ENCODE measurements at places on chromosomes 16 and 17. TPM values are rescaled to one million over a fixed set of nuclear protein-coding genes. Genes with fewer than 3 reads are reported as not detected.
A peak's percentile ranks its signal among the peaks of the same experiment; 100 is the strongest.

DNA sequence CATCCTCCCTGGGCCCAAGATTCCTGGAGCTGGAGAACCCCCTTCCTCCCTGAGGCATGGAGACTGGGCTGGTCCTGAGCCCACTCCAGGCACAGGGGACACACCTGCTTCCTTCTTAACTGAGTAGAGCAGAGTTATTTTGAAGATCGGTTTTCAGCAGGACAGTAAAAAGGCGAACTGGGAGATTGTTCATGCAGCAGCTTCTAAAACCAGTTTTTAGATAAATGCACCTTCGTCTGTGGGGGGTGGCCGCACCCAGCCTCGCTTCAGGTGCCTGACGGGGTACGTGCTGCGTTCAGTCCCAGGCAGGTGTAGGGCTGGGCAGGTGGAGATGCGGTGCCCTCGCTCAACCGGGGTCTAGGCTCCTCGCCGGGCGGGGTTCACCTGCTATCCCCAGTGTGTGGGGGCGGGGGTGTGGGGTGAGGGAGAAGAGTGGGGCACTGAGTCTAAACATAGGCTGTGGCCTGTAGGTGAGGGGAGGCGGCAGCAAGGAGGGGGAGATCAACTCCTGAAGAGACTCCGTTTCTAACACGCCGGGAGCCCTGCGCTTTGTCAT is 69.5 kb downstream of the JPH3 start:
- no peak for DNase-seq

- DNase-seq = no peak
These were observed 405.6 kb downstream of the PMP22 start for GRCh38 chr17:14859542-14859941.

DNA sequence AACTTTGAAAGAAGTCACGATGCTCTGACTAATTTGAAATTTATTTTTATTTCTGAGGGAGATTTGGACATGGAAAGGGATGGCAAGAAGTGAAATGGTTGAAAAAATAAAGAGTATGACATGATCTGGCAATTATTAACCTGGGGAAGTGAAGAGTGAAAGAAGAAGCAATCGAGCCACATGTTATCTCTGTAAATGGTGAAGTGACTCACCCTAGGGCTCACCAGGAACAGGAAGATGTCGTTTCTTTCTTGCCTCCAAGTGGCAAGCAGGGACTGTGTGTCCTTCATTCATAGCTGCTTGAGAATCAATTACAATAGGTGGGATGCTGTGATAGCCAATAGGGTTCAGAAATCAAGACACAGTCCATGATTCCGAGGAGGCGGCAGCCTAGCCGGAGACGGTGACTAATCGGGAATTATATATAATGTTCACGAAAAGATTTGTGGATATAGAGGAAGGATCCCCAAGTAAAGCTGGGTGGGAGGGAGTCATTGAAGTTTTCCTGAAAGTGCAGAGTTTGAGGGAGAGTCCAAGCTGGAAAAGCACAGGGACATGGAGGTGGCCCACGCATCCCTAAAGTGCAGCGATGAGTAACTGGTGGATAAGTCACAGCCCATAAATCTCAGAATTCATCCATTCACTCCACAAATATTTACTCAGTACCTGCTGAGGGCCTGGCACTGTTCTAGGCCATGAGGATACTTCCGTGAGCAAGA is 18.2 kb upstream of the KRT20 start:
- DNase-seq = no peak

GRCh38 chr16:74739275-74739674 is 35.3 kb downstream of the FA2H start:
- no peak for DNase-seq

- no peak for DNase-seq
These were observed 18.4 kb upstream of the RBBP6 start for GRCh38 chr16:24520983-24521382.

DNA sequence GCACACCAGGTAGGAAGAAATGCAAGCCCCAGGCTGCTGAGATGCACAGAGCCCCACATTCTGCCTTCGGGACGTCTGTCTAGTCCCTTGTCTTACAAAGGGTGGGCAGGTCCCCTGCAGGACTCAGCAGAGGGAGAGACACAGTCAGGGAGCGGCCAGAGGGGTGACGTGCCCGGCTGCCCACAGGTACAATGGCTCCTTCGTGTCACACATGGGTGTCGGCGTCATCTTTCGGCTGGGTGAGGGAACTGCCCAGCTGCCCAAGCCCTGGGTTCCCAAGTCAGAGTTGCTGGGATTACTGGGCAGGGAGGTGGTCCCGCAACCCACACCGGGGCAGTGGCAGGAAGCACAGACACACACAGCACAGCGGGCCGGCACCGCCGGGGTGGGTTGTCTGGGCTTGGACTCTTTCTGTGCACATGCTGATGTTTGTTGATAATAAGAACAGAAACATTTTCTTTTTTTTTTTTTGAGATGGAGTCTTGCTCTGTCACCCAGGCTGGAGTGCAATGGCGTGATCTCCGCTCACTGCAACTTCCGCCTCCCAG is 80.6 kb downstream of the JPH3 start:
- DNase-seq = no peak

DERL2 gene
- 55.1 TPM for total RNA-seq

CDH13 gene
- total RNA-seq = 7.5 TPM

KCTD5 gene
- total RNA-seq = 18.2 TPM

KRT9 gene
- not detected for total RNA-seq

DNA sequence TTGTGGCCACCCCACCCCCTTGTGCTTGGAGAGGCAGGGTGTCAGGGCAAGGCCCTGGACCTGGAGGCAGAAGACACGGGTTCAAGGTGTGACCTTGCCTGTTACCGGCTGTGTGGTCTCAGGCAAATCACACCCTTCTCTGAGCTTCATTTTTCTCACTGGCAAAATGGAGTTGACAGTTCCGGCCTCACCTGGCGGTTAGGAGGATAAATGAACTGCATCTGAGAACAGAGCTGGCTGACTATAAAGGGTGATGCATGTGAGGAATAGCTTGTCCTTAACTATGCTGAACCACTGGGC is 4.2 kb upstream of the MEOX1 start:
- no peak for DNase-seq

- DNase-seq = no peak
These were observed 141.8 kb downstream of the XYLT1 start for GRCh38 chr16:17328932-17329331.

- DNase-seq = no peak
These were observed 17.3 kb upstream of the ENDOV start for GRCh38 chr17:80397686-80398085.

GRCh38 chr17:13084420-13084819 is 66.6 kb upstream of the ELAC2 start:
- DNase-seq = no peak

AOC3 gene
- total RNA-seq = 61.7 TPM

GRCh38 chr16:85474621-85475217 is 138.4 kb upstream of the GSE1 start:
- DNase-seq = no peak

DNA sequence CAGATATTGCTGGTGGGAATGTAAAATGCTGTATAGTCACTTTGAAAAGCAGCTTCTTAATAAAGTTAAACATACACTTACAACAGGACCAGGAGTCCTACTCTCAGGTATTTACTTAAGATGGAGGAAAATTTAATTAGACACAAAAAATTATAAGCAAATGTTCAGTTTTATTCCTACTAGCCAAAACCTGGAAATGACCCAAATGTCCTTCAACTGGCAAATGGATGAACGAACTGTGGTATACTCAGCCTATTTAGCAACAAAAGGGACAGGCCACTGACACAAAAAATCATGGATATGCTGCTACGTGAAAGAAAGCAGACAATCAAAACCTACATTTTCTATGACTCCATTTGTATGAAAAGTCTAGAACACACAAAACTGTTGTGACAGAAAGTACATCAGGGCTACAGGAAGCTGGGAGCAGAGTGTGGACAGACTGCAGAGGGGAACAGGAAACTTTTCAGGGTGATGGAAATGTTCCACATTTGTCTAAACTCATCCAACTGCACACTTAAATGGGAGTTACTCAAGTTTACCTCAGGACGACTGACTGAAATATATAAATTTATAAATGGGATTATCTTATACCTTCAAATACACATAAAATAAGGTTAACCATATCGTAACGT is 49.3 kb upstream of the MNT start:
- no peak for DNase-seq

MC1R gene
- total RNA-seq = 5.8 TPM

DNA sequence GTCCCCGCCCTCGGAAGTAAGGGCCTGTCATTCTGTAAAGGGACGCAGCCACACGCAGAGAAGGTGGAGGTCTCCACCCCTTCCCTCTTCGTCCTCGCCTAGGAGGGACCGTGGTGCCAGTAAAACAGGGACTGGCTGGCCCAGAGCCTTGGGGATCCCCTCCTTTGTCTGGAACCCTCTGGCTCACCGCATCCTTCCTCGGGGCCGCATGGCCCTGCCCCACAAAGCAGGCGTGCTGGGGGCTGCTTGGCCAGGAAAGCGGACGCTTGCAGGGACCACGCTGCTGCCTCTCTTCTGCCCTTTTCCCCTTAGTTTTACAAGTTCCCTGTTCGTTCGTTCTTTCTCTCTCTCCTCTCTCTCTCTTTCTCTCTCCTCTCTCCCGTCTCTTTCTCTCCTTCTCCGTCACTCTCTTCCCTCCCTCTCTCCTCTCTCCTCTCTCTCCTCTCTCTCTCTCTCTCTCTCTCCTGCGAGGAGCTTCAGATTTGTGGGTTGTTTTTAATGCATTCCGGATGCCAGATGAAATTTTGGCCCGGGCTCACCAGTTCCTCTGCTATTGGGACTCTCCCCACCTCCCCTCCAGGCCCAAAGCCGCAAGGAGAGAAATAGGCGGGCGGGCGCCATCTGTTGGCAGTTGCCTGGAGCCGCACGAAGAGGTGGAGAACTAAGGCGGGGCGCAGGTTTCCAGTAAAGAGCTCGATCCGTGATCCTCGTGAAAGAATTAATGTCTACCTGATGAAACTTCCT is 35.1 kb upstream of the CDRT4 start:
- peak; percentile 97 for DNase-seq

FKBP10 gene
- 73.3 TPM for total RNA-seq

GRCh38 chr17:1737531-1738291 is 5.0 kb upstream of the SERPINF2 start:
- DNase-seq = no peak

TTC19 gene
- total RNA-seq = 32.9 TPM

DNA sequence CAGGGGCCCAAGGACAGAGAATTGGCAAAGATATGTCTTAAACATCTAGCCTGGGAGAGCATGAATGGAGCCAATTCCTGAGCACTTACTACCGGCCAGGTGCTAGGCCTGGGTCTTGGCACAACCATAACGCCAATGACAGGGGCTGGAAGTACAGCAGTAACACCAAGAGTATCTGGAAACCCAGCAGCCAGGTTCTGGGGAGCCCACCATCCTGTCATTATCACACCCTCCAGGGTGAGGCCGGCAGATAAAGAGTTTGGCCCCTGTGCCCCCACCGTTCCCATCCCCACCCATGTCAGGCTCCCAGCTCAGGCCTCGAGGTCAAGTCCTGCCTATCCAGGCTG is 508 bp upstream of the TMC8 start:
- peak; percentile 56 for DNase-seq

GRCh38 chr17:74987909-74988711 is 678 bp downstream of the CDR2L start:
- DNase-seq = peak; percentile 94

TNFRSF17 gene
- total RNA-seq = not detected

TSNAXIP1 gene
- 1.5 TPM for total RNA-seq

DNA sequence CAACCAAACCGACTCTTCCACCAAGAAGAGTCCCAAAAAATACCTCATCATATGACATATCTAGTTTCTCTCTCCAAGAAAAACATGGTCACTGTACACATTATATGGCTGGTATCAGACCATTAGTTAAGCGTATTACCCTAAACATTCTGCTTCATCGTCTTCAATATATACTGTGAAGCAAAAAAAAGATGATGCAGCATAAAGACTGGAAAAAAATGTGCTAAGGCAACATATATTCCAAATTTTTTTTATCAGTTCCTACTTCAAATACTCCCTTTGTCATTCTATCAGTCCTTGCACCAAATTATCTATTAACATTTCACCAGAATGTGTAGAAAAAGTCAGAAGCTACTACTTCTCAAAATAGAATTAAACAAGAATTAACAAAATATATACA is 42.9 kb downstream of the STX8 start:
- no peak for DNase-seq

GJC1 gene
- total RNA-seq = 7.9 TPM

DNA sequence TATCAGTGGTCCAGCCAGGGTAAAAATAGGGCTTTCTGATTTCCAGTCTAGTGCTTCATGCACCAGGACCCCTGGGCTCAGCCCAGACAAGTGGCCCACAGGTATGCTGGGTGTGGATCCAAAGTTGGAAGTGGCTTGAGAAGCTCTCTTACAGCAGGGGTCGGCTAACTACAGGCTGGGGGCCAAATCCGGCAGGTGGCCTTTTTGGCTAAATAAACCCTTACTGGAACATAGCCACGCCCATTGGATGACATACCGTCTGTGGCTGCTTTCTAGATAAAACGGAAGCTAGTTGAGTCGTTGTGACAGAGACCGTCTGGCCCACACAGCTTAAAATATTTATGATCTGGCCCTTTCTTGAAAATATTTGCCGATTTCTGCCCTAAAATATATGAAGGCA is 119.0 kb upstream of the CDC42EP4 start:
- DNase-seq = no peak

DNA sequence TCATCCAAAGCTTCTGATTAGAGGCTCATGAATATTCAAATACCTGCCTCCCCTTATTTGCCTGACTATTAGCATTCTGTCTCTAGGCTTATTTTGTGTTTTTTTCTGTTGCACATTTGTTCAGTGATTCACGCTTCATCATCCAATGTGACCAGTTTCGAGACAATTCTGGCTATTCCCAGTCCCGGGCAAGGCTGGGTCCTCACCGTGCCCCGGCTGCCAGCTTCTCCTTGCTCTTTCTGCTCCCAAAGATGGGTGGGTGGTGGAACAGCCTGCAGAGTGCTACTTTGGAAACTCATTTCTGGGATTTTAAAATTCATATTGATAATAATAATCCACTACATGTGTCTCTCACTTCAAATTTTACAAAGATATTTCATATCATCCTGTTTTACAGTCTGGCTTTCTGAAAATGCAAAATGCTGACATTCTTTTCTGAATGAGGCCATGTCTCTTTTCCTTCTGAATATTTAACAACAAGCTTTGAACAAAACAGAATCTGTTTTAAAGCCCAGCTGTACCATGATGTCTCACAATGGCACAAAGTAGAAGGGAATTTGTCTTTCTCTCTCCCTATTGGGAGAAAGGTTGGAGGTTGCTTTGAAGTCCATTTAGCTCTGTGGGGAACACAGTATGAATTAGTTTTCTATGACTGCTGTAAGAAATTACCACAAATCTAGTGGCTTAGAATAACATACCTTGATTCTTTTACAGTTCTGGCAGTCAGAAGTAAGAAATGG is 116.9 kb upstream of the CDH13 start:
- no peak for DNase-seq

GRCh38 chr17:2904135-2904534 is 107.9 kb downstream of the RAP1GAP2 start:
- no peak for DNase-seq

Measured in sciatic nerve (tissue), 2 donors.